Vagina (tissue), 2 donors: ENCODE measurements at places on chromosomes 2 and 18. TPM values are rescaled to one million over a fixed set of nuclear protein-coding genes. Genes with fewer than 3 reads are reported as not detected.

TMEM198 gene
- 1.5 TPM for total RNA-seq

LDLRAD4 gene
- 24.3 TPM for total RNA-seq

ALPG gene
- total RNA-seq = not detected

SPP2 gene
- total RNA-seq = not detected

RAB3GAP1 gene
- total RNA-seq = 44.9 TPM

ICOS gene
- 1.7 TPM for total RNA-seq

SERPINB4 gene
- 77.3 TPM for total RNA-seq
